ENCODE measurements at places on chromosomes 2 and 18. TPM values are rescaled to one million over a fixed set of nuclear protein-coding genes. Genes with fewer than 3 reads are reported as not detected.

The FAM161A gene
- total RNA-seq, result 3.7 TPM

The VSNL1 gene
- total RNA-seq, result 0.44 TPM

The PKDCC gene
- 52.2 TPM for total RNA-seq

The CNGA3 gene
- not detected for total RNA-seq

The CFAP210 gene
- 0.60 TPM for total RNA-seq

The POMC gene
- 1.5 TPM for total RNA-seq

The SERPINB4 gene
- total RNA-seq, result not detected

The ITPRIPL1 gene
- 1.2 TPM for total RNA-seq

The TFCP2L1 gene
- total RNA-seq, result 172 TPM

The EIF5B gene
- total RNA-seq, result 39.7 TPM

The REG3A gene
- not detected for total RNA-seq

The NLRC4 gene
- 2.3 TPM for total RNA-seq

The CENPA gene
- total RNA-seq, result 0.63 TPM

The MC5R gene
- total RNA-seq, result not detected

The TIA1 gene
- 97.6 TPM for total RNA-seq

The GAREM1 gene
- 47.0 TPM for total RNA-seq

The ITM2C gene
- 1,131 TPM for total RNA-seq

The SLC4A5 gene
- total RNA-seq, result 5.2 TPM

The CKAP2L gene
- total RNA-seq, result 0.88 TPM

The IMMT gene
- total RNA-seq, result 74.0 TPM

The ADGRF3 gene
- 0.94 TPM for total RNA-seq

The PPP1R1C gene
- 2.5 TPM for total RNA-seq

The ACKR3 gene
- total RNA-seq, result 8.7 TPM

The DUSP2 gene
- total RNA-seq, result 11.8 TPM

The DSG4 gene
- total RNA-seq, result not detected
